ENCODE measurements at places on chromosomes 11 and 22.

GRCh38 chr22:42399315-42400271 is 32.6 kb downstream of the NFAM1 start:
- DNase-seq: no peak

GRCh38 chr22:28017859-28018258 is 98.8 kb upstream of the PITPNB start:
- DNase-seq: peak; percentile 65

GRCh38 chr11:120517390-120517761 is 5.8 kb downstream of the GRIK4 start:
- DNase-seq: peak; percentile 51

- peak; percentile 68 for DNase-seq
These were observed 92.0 kb upstream of the KCNQ1OT1 start for GRCh38 chr11:2791521-2792380.

- DNase-seq: no peak
These were observed 104.2 kb upstream of the HSD17B12 start for GRCh38 chr11:43576320-43576802.

GRCh38 chr22:19961868-19962245 is 20.2 kb upstream of the TXNRD2 start:
- no peak for DNase-seq

DNA sequence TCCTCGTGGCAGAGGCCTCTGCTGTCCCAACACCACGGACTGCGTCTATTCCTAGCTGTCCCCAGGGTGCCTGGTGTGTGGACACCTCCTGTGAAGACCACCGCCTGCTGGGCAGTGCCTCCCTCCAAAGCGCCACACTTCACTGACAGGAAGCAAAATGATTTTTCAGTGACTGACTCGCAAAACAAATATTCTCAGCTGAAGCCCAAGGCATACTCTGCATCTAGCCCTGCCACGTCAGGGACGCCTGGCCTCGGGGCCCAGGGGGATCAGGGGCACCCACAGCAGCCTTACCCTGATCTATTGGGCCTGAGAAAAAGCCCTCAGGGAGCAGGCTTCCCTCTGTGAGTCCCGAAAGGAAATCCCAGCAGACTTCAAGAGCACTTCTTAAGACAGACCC is 2.2 kb downstream of the BRD1 start:
- no peak for DNase-seq

- no peak for DNase-seq
These were observed 81.9 kb upstream of the PICALM start for GRCh38 chr11:86150847-86151173.

DNA sequence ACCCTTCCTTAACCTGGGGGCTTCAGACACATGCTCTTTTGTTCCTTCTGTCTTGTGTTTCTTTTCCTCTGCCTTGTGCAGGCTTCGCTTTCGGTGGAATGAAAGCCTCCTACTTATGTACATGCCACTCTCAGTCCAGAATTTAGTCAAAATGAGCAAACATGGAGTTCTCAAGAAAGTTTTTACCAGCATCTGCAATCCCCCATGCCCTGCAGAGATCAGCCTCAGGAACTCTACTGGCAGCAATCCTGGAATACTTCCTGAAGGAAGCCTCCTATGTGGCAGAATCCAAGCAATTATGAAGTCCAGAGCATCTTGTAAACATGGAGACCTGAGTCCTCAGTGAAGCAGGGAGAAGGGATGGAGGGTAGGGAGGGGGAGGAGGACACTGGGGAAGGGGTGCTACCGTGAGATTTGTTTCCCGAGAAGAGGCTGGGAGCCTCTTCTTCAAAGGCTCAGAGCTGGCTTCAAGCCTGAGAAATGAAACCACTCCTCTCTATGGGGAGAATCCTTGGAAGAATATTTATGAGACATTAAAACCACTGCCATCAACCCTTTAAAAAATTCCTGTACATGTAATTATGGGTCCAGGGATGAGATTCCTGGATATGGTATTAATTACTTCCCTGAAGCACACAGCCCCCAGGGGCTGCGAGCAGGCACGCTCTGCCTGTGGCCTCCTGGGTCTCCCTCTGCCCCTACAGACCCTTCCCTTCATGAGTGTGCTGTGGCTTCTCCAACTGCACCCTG is 58.4 kb downstream of the TENM4 start:
- DNase-seq: no peak

DNA sequence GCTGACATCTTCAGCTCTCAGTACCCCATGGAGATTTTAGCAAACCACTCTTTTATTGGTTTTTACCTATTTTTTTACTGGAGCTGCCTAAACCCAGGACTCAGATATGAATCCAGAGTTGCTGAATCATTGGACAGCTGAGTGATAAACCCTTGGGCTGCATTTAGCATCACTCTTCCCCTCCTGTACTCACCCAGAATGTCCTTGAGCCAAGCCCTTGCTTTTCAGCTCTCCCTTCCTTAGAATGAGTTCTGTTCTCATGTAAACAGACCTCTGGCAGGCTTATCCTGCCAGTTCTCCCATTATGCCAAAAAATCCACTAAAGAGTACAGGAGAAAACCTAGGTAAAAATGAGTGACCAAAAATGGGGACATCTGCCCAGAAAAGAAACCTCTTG is 200.1 kb upstream of the POU2AF2 start:
- no peak for DNase-seq

DNA sequence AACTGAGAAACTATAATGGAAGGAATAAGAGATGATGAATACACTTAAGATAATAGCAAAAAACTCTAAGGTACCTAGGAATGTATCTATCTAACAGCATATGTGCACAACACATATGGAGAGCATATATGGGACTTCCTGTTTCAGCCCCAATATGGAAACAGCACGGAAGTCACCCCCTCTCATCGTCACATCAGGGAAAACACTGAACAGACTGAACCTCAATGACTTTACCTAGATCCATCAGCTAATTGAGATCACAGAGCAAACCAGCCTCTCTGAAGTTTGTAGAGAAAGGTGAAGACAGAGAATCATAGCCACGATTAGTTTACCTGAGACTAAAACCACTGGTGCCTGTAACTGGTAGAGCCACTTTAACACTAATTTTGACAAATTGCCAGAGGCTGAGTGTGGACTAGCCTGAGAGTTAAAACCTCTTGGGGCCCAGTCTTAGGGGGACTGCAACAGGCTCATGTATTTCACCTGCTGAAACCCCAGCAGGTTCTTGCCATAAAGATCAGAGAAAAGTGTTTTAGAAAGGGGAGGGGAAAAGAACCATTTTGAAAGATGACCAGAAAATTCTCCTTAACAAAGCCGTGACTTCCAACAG is 722.6 kb downstream of the TBC1D22A start:
- DNase-seq: no peak

GRCh38 chr11:62601372-62602140 is at the start of gene MTA2:
TSS of gene MTA2 (minus strand) at chr11:62601865. CDS start at chr11:62601450, 415 bp downstream.
- peak; percentile 98 for DNase-seq

DNA sequence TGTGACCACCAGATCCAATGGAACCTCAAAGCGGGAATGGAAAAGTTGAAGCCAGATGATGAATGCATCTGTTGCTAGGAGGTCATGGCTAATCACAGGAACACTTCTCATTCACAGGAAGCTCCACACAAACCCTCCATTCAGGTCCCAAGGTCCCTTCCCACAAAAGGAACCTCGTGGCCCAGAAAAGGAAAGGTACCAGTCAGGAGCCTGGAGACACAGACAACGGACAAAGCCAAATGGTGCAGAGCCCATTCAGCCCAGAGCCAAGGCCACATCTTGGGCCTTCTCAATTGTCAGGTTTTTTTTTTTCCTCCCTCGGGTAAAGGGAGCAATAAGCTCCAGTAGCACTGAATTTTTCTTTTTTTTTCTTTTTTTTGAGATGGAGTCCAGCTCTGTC is 87.0 kb downstream of the FAM168A start:
- DNase-seq: no peak

DNA sequence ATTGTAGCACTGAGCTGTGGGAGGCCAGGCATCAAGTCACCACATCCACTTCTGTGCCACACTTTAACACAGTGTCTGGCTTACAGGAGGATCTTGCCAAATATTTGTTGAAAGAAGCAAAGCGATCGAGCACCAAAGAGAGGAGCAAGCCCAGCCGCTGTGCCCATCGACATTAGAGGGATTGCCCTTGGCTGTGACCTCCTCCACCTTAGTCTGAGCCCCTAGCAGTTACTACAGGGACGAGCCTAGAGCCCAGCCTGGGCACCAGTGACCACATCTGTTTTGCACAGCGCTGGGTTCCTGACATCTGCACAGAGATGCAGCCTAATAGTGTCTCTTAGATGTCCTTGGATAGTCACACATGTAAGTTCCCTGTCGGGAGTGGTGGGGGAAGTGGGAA is 17.7 kb downstream of the GRIK4 start:
- DNase-seq: no peak

- no peak for DNase-seq
These were observed 32.6 kb upstream of the GNAZ start for GRCh38 chr22:23037429-23038333.

GRCh38 chr11:66852466-66853241 is 4.2 kb upstream of the LRFN4 start:
- DNase-seq: peak; percentile 63

DNA sequence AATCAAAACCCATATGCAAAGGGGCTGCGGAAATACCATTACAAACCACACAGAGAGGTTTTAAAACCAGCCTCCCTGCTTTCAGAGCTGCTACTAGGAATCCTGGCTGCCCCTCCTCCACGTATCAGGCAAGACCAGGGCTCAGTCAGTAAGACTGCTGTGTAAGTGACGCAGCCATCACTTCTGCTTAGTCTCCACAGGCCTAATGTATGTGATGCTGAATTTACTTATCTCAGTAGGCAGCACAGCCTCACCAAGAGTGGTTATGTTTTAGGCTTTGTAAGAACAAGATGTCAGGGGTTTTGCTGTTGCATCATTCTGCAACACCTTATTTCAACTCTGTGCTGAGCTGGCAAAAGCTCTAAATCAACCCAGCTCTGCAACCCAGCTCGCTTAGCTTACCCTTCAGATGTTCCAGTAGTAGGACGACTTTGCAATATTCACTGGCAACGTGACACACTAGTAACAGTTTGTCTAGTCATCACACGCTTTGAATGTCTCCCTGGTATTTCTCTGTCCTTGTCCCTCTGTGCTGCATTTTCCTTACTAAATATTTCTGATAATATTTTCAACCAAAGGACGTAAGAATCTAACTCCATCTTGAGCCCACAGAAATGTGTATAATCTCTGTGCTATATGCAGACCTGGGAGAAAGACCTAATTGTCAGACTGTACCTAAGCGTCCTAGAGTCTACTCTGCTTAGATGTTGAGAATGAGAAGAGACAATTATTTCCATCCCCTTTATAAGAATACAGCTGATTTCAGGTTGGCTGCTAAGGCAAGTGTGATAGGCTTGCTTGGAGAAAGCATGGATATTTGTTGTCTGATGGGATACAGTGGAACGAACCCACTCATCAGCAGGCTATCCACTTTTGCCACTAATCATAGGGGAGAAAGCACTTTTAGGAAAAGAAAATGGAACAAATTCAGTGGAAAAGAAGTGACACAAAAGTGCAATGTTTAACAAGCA is 72.2 kb downstream of the LARGE2 start:
- no peak for DNase-seq

DNA sequence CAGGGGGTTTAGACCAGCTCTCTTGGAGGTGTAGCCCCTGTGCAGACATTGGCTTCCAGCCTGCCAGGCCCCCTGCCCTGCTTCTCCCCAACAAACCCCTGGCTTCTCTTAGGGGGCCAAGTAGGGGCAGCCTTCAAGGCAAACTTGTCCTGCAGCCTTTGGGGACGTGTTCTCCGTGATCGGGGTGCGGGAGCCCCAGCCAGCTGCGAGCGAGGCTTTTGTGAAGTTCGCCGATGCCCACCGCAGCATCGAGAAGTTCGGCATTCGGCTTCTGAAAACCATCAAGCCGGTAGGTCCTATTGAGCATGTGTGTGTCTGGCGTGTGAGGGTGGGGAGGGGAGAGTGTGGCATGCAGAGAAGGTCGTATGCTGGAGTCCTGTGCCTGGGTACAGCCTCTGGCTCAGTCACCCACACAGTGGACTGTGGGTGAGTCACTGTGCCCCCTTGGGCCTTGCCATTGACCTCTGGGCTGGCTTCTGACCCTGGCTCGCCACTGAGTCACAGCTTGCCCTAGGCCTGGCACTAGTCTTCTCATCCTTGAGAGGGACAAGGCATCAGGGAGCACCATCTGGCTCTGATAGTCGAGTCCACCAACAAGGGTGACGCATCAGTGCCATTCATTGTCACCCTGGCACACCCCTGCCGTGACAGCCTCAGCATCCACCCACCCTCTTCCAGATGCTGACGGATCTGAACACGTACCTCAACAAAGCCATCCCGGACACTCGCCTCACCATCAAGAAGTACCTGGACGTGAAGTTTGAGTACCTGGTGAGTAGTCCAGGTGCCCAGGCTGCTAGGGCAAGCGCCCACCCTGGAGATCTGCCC is 11.4 kb downstream of the SLC16A8 start:
- DNase-seq: no peak

DNA sequence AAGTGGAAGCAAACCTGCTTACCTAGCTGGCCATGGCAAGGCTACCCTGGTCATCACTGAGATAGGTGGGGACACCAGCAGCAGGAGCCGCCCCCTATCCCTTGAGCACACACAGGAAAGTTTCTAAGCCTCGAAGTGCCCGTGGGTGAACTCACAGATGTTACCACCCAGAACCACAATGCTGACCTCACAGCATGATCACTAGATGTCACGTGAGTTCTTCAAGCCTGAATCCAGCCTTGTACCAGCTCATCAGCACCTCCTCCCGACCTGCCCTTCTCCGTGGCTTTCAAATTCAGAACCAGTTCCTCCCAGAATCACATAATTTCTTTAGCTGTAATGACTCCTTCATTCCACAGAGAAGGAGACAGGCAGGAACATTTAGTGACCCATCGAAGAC is 24.7 kb upstream of the TIMP3 start:
- no peak for DNase-seq

- no peak for DNase-seq
These were observed 35.3 kb downstream of the EHF start for GRCh38 chr11:34656062-34656720.

DNA sequence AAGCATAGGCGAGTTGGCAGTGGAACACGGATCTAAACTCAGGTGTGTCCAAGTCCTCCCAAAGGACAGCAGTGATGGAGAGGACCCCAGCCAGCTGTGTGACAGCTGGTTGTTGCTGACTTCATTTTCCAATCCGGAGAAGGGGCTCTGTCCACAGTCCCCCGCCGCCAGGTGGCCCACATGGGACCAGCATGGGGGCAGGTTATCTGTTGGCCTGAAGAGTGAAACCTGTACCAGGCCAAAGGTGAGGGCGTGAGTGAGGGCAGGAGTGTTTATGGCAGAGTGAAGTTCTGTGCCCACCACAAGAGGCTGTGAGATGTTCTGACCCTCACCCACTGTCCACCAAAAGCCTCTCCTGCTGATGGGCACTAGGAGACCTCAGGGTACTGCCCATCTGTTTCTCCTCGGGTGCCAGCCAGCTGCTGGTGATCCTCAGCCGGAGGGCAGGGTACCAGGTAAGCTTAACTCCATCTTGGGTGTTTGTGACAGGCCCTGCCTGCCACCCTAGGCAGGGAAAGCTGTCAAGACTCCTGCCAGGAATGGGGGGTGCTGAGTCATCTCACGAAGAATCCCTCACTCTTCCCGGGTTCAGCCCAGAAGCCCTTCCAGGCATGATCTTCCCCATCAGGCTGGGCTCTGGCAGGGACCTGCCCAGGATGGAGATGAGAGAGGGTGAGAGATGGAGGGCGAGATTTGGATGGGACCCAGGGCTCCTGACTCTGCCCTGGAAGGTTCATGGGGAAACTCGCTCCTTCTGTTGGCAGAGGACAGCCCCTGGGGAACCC is 15.5 kb upstream of the TAB1 start:
- DNase-seq: no peak

- DNase-seq: no peak
These were observed 11.9 kb downstream of the FAM168A start for GRCh38 chr11:73585834-73586575.
